ENCODE measurements at places on chromosomes 11 and 22.

DNA sequence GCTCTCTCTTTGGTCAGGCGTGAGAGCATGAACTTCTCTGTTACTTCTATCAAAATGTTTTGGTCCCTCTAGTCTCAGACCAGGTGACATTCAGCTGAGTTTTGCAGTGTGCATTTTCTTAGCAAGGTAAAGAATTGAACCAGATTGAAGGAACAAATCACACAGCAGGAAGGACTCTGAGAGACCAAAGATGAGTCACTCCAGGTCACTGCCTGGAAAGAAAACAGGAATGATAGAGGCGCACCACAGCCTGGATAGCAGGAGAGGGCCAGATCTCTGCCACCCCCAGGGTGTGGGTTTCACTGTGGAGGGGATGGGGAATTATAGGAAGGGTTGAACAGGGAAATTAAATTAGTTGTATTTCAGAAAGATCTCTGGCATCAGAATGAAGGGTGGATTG, 788.3 kb downstream of the NTM start:
- DNase-seq = no peak

DNA sequence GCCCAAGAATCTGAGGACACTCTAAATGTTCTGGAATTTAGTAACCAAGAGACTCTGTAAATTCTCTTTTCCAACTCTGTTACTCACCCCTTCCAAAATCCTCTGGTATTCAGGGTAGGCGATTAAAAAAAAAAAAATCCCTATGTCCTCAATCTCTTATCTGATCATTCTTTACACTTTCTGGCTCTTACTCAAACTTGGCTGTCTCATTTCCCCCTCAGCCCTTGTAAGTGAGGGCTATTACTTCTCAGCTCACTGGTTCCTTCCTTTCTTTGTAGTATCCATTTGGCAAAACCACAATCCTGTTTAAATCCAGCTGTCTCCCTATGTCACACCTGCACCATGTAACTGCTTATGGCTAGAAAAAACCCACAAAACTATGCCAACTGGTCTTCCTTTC, 12.7 kb upstream of the MSANTD2 start:
- no peak for DNase-seq

DNA sequence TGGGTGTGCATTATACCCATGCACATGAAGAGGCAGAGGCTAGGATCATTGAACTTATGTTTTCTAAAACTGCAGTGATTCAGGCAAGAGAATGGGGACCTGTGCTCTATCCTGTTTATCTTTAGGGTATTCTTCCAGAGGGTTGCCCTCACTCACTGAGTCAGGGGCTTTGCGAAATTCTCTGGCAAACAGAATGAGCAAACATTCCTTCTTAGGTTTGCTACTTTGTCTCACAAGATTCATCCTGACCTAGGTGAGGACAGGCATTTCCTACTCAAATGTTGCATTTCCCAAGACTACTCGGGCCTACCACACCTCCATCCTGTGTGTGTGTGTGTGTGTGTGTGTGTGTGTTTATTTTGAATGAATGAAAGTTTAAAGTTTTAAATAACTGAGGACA, 2.7 kb upstream of the EIF3M start:
- no peak for DNase-seq

DNA sequence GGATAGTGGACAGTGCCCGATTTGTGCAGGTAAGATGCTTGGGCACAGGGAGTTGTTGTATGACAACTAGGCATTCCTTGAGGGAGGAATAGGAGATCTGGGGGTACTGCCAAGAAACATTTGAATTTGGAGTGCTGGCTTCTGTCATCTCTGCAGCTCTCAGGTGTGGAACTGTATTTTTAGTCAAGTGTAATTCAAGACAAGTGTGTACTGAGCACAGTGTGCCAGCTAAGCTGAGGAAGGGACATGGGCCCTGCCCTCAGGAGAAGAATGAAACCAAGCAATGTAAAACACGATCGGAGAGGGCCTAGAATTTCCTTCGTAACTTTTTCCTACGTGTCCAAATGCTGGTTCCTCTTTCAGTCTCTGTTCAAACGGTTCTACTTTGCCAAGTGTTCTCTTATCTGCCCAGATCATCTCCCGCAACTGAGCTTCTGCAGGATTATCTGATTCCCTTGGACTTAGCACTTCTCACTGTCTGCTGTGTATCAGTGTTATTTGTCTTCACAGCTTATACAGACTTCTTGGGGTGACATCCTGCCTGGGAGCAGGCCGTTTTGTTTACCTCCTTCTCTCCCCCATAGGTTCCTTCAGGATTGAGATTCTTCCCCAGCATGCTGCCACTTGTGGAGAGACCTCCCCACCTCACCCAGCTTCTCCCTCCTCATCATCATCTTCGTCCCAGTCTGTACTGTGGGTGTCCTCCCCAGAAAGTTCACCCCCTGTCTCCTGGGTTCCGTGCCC, 27.6 kb downstream of the ART5 start:
- DNase-seq = no peak

GRCh38 chr11:94741022-94741679, 27.0 kb upstream of the AMOTL1 start:
- DNase-seq = no peak

DNA sequence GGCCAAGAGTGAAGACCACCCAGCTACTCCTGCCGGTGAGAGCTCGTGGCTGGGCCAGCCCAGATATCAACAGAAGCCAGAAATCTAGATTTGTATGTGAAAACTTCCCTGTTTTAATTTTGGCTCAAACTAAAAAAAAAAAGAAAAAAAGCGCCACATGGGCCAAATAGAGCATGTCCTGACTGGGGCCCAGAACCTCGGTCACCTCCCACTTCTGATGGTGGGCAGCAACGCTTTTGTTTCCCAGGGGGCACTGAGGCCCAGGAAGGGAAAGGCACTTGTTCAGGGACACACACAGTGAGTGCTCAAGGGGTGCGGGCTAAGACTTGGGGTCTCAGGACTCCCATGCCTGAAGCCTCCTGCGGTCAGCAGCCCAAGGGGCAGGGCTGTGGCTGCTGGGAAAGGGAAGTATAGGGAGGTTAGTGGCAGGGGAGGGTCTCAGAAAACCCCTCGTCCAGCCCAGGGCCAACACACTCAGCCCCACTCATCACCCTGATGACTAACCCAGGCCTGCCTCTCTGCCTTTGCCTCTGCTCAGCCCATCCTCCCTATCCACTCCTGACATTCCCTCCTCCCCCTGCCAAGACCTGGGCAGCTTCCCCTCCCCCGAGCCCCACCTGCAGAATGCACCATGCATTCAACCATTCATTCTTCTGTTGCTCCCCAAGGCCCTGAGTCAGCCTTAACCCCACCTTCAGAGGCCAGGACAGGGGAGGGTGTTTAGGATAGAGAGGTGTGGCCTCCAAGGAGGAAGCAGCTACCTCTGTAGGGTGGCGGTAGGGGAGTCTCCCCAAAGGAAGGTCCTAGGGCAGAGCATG, 30.0 kb upstream of the TCF20 start:
- DNase-seq = peak; percentile 63

DNA sequence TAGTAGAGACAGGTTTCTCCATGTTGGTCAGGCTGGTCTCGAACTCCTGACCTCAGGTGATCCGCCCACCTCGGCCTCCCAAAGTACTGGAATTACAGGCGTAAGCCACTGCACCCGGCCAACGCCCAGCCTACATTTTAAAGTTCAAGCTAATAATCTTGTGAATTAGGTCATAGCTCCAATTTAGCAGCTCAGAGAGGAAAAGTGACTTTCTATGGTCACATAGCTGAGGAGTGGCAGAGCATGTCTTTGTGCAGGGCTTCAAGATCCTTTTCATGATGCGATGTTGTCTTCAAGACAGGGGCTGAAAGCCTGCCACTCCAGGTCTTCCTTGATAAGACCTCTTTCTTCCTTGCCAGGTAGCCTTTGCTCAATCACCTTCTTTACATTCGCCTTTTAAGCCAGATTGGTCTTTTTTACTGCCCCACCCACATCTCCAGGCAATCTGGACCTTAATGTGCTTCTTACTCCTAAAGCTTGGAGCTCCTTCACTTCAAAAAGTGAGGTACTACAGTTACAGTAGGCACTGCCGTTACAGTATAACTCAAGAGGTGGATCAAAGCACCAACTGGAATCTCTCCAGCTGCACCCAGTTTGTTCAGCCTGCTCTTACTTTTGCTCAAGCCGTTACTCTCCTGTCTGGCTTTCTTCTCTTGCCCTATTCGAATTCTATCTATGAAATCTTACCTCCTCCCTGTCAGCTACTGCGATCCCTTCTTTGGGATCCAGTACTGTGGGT, 18.2 kb downstream of the YWHAH start:
- DNase-seq = no peak

- DNase-seq = no peak
Observed at GRCh38 chr11:12706545-12707499, 32.6 kb downstream of the TEAD1 start.

GRCh38 chr11:82909015-82909640, 7.6 kb downstream of the DDIAS start:
- DNase-seq = no peak

GRCh38 chr22:32545801-32546200, 71.2 kb downstream of the FBXO7 start:
- DNase-seq = no peak

DNA sequence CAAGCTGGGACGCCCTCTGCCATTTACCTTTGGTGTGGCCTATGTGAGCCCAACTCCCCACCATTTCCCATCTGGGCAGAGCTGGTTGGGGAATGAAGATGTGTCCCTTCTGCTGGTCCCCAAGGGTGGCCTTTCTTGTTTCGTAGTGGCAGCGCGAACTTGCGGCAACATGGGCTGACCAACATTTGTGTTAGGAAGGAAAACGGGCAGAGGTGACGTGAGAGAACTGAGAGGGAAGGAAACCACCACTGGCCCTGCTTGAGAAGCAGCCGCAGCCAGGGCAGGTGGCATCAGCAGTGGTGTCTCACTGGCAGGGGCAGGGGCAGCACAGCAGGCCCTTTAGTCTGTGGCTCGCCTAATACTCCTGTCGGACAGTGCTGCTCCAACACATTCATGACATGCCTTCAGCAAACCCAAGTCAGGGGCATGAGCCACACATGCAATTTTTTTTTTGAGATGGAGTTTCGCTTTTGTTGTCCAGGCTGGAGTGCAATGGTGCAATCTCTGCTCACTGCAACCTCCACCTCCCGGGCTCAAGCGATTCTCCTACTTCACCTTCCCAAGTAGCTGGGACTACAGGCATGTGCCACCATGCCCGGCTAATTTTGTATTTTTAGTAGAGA, 29.9 kb downstream of the LRRC74B start:
- DNase-seq = no peak

DNA sequence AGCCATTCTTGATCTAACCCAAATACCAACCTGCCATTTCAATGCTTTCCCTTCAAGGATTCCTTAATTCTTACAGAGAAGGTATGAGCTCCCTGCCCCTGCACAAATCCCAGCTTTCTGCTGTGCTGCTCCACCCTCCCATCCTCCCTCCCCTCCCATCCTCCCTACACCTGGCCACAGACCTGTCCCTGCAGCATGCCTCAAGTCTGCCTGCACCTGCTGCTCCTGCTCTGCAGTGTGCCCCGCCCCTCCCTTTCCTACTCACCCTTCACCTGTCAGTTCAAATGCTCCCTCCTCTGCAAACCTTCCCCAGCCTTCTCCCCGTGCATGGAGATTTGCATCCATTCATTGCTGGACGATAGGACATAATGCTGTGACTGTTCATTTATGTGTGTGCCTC, 139.9 kb upstream of the NARS2 start:
- DNase-seq = no peak

DNA sequence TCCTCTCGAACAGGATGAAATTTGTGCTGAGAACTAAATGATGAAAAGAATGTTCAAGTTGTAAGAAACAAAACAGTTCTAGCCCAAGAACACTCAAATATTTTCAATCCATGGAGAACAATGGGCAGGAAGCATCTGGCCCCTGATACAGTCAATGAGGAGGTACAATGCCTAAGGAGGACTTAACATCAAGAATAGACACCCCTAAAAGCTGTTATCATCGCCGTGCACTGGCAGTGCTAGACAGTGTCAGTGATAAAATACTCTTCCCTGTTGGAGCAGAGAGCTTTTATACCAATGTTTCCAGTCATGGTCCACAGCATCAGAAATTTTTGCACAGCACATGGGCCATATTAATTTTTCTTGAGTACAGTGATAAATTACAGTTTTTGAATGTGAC, 20.2 kb upstream of the VSTM5 start:
- no peak for DNase-seq

GRCh38 chr22:37781434-37782059, 26.2 kb upstream of the GCAT start:
- no peak for DNase-seq

DNA sequence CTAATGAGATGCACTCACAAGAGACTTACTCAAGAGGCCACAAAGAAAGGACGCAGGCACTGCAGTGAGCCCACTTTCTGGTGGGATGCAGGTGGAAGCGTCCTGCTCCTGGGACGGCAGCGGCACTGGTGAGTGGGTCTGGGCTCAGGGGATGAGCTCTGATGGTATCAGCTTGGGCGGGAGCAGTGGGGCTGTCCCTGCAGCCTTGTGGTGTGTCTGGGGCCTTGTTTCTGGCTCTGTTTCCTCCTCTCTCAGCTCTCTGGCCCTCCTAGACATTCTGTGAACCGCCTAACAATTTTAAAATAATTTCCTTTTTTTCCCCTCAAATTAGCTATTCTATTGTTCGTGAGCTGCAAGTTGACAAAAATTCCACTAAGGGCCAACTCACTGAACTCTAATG, 8.8 kb upstream of the ST14 start:
- DNase-seq = no peak

GRCh38 chr11:93212094-93212493, 14.3 kb upstream of the SLC36A4 start:
- no peak for DNase-seq

DNA sequence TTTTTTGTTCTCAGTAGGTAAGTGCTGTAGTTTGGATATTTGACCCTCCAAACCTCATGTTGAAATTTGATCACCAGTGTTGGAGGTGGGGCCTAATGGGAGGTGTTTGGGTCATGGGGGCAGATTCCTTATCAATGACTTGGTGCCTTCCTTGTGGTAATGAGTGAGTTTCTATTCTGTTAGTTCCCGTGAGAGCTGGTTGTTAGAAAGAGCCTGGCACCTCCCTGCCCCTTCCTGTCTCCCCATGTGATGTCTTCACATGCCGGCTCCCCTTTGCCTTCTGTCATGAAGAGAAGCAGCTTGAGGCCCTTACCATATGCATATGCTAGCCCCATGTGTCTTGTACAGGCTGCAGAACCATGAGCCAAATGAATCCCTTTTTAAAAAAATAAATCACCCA, 138.3 kb downstream of the TMEM135 start:
- DNase-seq = no peak

GRCh38 chr22:33923660-33924246, 3.5 kb upstream of the LARGE1 start:
- peak; percentile 27 for DNase-seq

- DNase-seq = no peak
Observed at GRCh38 chr11:10072142-10072541, 221.9 kb downstream of the SBF2 start.

GRCh38 chr11:78612721-78613377, 38.2 kb upstream of the NARS2 start:
- no peak for DNase-seq
